Muscle of arm (tissue), 14 donors: ENCODE measurements at places on chromosomes 1 and 21.

- DNase-seq, result no peak
Measured at GRCh38 chr1:85554630-85555327, 25.8 kb upstream of the CCN1 start.

DNA sequence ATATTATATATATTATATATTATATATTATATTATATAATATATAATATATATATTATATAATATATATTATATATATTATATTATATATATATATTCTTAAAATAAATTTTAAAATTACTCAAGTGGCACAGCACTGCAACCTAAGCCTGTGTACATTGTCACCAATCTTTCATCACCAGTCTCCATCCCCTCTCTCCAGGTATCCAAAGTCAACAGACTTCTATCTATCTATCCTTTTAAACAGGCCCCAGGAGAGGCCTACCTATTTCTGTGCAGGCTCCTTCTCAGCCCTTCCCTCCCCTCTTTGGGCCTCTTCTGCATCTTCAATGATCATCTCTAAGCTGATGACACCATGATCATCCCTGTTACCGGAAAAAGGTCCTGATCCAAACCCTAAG lies 111.7 kb downstream of the RHOU start:
- DNase-seq, result no peak

GRCh38 chr1:99600782-99601181 lies 45.1 kb upstream of the PALMD start:
- DNase-seq, result no peak

DNA sequence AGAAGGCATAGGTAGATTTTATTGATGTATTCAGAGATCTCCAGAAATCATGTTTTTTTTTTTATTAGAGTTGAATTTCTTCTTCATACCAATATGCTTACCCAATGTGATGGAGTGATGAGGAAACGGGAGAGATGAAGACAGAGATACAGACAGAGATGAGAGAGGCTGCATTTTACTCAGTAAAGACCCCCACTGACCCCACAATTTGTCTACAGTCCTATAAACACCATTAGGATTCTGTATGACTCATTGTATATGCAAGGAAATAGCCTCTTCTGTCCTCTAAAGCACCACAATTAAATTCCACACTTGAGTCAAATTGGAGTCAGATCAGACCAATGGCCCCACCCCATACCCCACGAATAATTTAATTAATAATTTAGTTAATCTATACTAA lies 44.0 kb downstream of the RUNX1 start:
- DNase-seq, result no peak

- no peak for DNase-seq
Measured at GRCh38 chr1:24545662-24546061, 10.2 kb upstream of the NCMAP start.
